ENCODE measurements at places on chromosomes 6 and 20.

DNA sequence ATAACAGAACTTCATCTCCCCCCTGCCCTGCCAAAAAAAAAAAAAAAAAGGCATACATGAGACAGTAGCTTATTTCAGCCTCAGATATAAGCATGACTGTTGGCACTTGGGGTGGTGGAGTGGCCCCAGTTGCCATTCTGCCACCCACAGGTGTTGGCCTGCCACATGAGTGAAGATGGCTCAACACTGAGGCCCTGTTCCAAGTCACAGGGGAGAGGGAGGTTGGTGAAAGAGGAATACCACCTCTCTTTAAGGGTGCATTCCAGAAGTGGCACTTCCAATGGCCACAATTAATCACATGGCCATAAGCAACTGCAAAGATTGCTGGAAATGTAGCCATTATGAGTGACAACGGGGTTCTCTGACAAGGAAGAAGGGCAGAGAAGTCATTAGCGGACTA lies 61.9 kb upstream of the JARID2 start:
- peak; percentile 10 for DNase-seq

GRCh38 chr6:4889701-4890100 lies 113.5 kb downstream of the CDYL start:
- DNase-seq = no peak

DNA sequence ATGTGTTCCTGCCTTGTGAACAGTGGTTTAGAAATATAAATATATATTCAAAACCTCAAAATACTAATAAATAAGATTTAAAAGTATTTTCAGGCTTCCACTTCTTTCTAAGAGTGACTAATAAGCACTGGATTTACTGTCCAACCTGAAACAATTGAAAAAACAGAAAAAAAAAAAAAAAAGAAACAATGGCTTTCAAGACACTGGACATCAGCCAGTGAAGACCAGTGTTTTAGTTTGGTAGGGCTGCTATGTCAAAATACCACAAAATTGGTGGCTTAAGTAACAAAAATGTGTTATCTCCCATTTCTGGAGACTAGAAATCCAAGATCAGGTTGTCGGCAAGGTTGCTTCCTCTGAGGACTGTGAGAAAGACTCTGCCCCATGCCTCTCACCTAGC lies 101.4 kb upstream of the PDE7B start:
- DNase-seq = no peak

DNA sequence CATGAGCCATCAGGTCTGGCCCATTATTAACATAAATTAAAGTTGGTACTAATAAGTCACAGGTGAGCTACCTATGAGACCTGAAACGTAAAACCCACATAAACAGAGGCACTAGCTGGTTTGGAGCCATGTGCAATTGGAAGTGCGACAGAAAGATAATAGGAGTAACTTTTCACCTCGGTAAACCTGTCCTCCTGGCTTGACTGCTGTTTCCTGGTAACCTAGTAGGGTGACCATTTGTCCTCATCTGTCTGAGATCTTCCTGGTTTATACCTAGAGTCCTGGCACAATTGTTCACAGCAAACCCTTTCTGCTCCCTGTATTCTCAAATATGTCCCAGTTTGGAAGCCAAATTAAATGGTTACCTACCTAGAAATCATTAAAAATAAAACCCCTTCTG lies 7.4 kb downstream of the TBC1D20 start:
- no peak for DNase-seq

GRCh38 chr6:159981403-159982245 lies 12.7 kb downstream of the IGF2R start:
- no peak for DNase-seq

GRCh38 chr6:64411226-64411625 lies 775.6 kb downstream of the PHF3 start:
- DNase-seq = no peak

DNA sequence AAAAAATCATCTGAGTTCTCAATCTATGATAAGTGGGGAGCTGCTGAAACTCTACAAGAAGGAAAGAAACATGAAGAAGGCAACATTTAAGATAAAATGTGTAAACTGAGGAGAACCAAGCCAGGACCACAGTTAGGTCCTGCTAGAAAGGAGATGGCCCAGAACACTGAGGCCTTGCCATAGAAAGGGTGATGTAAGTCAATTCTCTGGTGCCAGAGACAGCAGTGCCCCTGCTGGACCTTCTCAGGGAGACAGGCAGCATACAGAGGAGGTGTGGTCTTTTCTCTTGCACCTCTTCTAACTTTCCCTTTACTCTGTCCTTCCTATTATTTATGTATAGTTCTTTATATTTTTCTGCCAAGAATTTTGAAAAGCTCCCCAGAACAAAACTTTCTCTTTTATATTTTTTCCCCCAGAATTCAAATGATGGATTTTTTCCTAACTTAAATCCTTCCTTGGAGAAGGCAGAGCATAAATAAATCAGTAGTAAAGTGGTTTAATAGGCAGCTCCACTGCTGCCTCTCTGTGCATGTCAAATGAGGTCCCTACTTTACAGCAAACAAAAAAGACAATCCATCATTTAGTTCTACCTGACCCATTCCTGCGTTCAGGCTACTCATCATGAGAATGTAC lies 9.0 kb downstream of the UQCC2 start:
- DNase-seq = no peak

DNA sequence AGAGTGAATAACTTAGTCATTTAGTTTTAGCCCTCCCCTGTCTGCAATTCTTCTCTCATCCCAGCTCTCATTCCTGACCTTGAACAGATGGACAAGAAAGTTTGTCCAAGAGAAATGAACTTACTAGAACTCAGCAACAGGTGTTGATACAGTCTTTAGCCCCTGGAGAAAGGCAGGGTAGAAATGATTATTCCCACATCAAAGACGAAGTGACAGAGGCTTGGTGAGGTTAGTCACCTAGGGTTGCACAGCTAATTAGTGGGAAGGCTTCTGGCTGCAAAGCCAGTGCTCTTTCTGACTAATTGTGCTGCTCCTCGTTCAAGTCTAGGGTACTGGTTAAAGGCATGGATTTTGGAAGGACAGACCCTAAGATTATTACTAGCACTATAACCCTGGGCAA lies 4.5 kb downstream of the ZDHHC14 start:
- DNase-seq = no peak

GRCh38 chr20:19493794-19494495 lies 264.1 kb upstream of the RIN2 start:
- no peak for DNase-seq

- DNase-seq = no peak
Measured at GRCh38 chr6:49847673-49848072, 18.7 kb downstream of the CRISP1 start.

DNA sequence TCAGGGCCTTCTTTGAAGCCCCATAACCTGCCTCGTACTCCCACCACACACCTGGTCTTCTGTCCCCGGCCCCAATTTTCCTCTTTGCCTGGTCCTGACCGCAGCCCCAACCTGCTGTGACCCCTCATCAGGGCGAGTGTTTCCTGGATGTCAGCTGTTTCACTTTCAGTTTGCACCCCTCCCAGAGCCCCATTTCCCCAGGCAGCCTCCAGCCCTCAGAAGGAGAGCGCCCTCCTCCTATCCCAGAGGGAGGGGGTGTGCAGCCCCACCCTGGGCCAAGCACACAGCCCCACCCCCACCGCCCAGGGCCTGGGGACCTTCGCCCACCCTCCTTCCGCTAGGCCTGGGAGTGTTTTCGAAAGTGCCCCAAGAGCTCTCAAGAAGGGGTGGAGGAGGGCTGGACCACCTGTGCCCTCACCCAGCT lies 1.5 kb downstream of the BAK1 start:
- DNase-seq = no peak

GRCh38 chr20:44691424-44692423 lies 23.4 kb upstream of the CCN5 start:
- no peak for DNase-seq

- no peak for DNase-seq
Measured at GRCh38 chr6:111759836-111760785, 113.1 kb downstream of the FYN start.

DNA sequence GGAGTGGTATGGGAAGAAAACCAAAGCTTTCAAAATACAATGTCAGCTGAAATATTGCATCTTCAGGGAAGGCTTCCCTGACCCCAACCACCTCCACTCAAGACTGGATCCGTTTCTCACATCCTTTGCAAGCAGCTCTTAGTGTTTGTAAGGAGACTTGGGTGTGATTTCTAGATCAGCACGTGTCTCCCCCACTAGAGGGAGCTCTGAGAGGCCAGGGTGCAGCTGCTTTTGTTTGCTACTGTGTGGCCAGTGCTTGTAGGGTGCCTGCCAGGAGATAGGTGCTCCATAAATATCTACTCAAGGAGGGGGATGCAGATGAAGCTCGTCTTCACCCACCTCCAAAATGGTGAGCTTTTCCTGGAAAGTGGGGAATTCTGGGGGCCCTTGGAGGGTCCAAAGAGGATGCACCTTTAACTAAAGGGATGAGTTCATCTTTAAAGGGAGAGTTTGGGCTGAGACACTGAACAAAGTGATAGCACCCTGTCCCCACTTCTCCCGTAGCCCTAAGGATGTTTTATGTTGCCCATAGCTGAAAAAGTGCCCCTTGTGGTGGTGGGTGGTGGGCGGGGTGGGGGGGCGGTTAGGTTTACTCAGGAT lies 52.6 kb upstream of the MAFB start:
- no peak for DNase-seq

- DNase-seq = no peak
Measured at GRCh38 chr20:64240243-64241015, 15.1 kb upstream of the PCMTD2 start.

GRCh38 chr6:141576751-141577150 lies 556.0 kb upstream of the GJE1 start:
- DNase-seq = no peak

DNA sequence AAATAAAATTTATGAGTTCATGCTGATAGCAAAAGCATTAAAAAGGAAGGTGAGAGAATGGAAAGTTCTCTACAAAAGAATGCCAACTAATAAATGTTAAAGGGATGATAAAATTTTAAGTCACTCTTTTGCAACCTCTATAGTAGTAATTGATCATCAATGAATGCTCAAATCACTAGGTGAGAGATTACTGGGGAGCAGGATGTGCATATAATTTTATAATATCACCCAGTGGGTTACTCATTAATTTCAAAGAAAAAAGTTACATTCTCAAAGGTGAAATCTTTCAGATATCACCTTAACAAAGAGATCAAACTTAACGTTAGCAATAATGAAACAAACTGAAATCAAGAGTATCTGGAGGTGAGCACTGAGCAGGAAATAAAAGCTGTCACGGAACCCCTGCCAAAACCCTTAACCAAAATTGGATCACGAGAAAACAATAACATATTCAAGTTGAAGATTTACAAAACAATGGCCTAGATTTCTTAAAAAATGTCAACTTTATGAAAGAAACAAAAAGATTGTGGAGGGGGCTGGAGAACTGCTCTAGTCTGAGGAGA lies 45.5 kb upstream of the TMEM244 start:
- no peak for DNase-seq

- DNase-seq = no peak
Measured at GRCh38 chr6:37982317-37982716, 162.8 kb downstream of the ZFAND3 start.

- no peak for DNase-seq
Measured at GRCh38 chr6:26333476-26334297, 31.3 kb upstream of the BTN3A2 start.

GRCh38 chr6:132817554-132818403 lies 3.4 kb downstream of the RPS12 start:
- no peak for DNase-seq

GRCh38 chr6:116101790-116102189 lies 1.1 kb downstream of the NT5DC1 start:
- no peak for DNase-seq

- no peak for DNase-seq
Measured at GRCh38 chr6:16095180-16095579, 33.7 kb upstream of the MYLIP start.

DNA sequence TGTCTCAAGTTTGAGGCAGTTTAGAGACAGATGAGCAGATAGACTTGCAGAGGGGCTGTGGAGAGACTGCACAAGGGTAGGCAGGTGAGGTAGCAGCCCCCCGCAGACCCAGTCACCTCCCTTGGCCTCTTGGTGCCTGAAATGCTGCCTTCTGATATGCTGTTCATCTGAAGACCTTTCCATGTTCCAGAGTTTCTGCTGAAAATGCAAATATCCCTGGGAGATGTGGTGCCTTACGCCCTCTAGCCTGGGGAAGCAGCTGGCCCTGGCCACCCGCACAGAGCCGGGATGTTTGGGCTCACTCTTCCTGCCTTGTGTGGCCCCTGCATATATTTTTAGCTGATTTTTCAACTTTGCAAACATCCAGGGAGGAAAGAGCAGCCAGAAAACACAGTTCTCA lies 51.4 kb downstream of the TMEM242 start:
- no peak for DNase-seq

DNA sequence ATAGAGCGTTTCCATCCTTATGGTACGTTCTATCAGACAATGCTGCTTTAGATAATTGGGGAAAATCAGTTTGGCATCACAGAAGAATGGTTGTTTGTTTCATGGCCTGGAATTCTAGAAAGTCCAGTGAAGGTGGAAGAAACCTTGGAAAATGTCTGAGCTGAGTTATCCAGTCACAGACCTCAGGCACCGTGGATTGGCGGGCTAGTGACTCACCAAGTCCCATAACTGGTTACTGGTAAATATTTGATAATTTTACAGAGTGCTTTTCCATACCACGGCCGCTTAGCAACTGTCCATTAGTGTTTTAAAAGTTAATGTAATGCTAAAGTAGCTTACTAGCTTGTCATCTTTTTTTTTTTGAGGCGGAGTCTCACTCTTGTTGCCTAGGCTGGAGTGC lies 99.4 kb downstream of the SLC35B3 start:
- DNase-seq = no peak

DNA sequence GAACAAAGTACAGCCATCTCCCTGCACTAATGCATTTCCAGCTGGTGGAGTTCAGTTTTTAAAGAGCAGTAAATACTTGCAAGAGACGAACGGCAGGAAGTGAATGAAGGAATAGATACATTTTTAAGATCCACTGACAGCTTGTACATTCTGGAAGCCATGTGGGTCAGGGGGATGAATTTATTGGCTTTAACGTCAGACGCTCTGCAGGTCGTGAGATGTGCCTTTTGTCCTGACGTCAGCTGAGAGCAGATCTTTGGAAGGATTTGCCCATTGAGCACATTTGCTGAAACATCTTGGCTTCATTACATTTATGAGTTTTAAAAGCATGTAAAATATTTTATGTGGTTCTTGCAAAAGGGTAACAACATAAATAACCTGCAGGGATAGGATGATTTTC lies 29.5 kb upstream of the SALL4 start:
- DNase-seq = no peak

- DNase-seq = no peak
Measured at GRCh38 chr20:57289391-57290177, 23.1 kb upstream of the BMP7 start.
